ENCODE measurements at places on chromosomes 11 and 22. TPM values are rescaled to one million over a fixed set of nuclear protein-coding genes. Genes with fewer than 3 reads are reported as not detected.

Gene SLC5A12
- not detected for total RNA-seq

Gene TP53I11
- 36.6 TPM for total RNA-seq

Gene UBQLN3
- not detected for total RNA-seq

Gene OSBP2
- 8.3 TPM for total RNA-seq

Gene IGF2
- 2.9 TPM for total RNA-seq

Gene P2RX6
- total RNA-seq = 0.79 TPM

Gene OR52H1
- not detected for total RNA-seq

Gene HTR3A
- not detected for total RNA-seq

Gene TRIM51G
- not detected for total RNA-seq

Gene PATE4
- total RNA-seq = not detected

Gene TTC38
- 13.3 TPM for total RNA-seq

Gene PRAME
- 117 TPM for total RNA-seq

Gene TMEM132A
- 92.5 TPM for total RNA-seq

Gene ART5
- total RNA-seq = 0.16 TPM

Gene JAM3
- 3.7 TPM for total RNA-seq

Gene PRR33
- total RNA-seq = not detected

Gene EFEMP2
- total RNA-seq = 1.1 TPM

Gene GPHA2
- not detected for total RNA-seq

Gene MYO18B
- total RNA-seq = 0.05 TPM

Gene KCNK7
- total RNA-seq = 0.93 TPM

Gene OVCH2
- total RNA-seq = not detected
